ENCODE measurements at places on chromosomes 1 and 21. TPM values are rescaled to one million over a fixed set of nuclear protein-coding genes. Genes with fewer than 3 reads are reported as not detected.

RNF2 gene
- 18.6 TPM for total RNA-seq

GBP7 gene
- total RNA-seq: 0.11 TPM

SERTAD4 gene
- not detected for total RNA-seq

DNA sequence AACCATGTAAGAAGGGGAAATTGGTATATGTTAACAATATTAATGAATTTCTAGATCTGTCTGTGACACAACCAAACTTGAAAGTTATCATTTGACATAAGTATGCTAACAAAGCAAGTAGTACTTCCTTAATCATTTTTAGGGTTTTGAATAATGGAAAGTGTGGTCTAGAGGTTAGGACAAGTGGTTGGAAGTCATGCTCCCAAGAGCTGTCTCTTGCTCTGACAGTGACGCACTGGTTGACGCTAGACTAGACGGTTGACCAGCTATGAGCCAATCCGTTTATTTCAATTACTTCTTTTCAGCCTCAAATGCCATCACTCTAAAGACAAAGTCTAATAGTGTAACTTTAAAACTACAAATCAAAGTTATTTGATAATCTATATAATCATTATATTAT, 20.7 kb upstream of the RGS1 start:
- H3K4me3 ChIP-seq: no peak overlapping the region
- H3K36me3 ChIP-seq: peaks cover 6% of the 10 kb centered on the region
- H3K27me3 ChIP-seq: no peaks in the 10 kb centered on the region
- H3K4me1 ChIP-seq: peaks cover 38% of the 10 kb centered on the region
- H3K27ac ChIP-seq: no peak overlapping the region

COL24A1 gene
- not detected for total RNA-seq

GRCh38 chr1:57747818-57748217, 324.0 kb upstream of the DAB1 start:
- H3K27me3 ChIP-seq: no peaks in the 10 kb centered on the region
- H3K4me1 ChIP-seq: no peaks in the 10 kb centered on the region
- no peak overlapping the region for H3K27ac ChIP-seq
- no peak overlapping the region for H3K4me3 ChIP-seq
- H3K36me3 ChIP-seq: no peaks in the 10 kb centered on the region
- no peak for DNase-seq

- H3K36me3 ChIP-seq: no peaks in the 10 kb centered on the region
- no peaks in the 10 kb centered on the region for H3K27me3 ChIP-seq
- no peak for DNase-seq
- no peak overlapping the region for H3K4me3 ChIP-seq
- H3K4me1 ChIP-seq: no peaks in the 10 kb centered on the region
Observed at GRCh38 chr1:5708346-5709245, 283.6 kb downstream of the NPHP4 start.

All from activated CD8-positive, alpha-beta T cell treated with anti-CD3 and anti-CD28 coated beads, Interleukin-2, amount 10 ng/mL, durations not matched to agents 7 days and 5 days (primary cell).